Activated CD4-positive, alpha-beta memory T cell treated with anti-CD3 and anti-CD28 coated beads, Interleukin-2, amount 10 ng/mL, durations not matched to agents 7 days and 5 days (primary cell): ENCODE measurements at places on chromosomes 3 and 15.
A peak's percentile ranks its signal among the peaks of the same experiment; 100 is the strongest.

- no peak for DNase-seq
These were observed 43.6 kb downstream of the SENP2 start for GRCh38 chr3:185629554-185630181.

- no peak for DNase-seq
These were observed 60.0 kb downstream of the MAGEF1 start for GRCh38 chr3:184651904-184652303.

GRCh38 chr3:156665291-156665690, 9.1 kb upstream of the TIPARP start:
- DNase-seq = no peak

- DNase-seq = no peak
These were observed 51.2 kb downstream of the LYSMD4 start for GRCh38 chr15:99681990-99682389.

DNA sequence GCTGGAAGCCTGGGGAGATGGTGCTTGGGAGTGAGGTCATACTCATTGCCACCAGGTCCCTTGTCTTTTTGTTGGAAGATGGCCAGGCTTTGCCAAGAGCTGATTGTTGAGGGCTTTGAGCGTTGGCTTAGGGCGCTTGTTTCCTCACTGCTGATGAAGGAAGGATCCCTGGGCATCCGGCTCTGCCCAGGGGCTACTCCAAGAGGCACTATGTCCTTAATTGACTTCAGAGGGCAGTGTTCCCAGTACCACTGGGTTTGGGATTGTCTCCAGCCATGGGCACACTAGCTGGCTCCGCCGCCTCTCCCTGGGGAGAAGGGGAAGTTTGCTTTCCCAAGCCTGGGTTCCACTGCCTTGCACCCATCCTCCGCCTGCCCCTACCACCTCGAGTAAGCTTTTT, 57.2 kb upstream of the RGMA start:
- DNase-seq = no peak

- DNase-seq = no peak
These were observed 12.9 kb downstream of the IQCH start for GRCh38 chr15:67267440-67267839.

DNA sequence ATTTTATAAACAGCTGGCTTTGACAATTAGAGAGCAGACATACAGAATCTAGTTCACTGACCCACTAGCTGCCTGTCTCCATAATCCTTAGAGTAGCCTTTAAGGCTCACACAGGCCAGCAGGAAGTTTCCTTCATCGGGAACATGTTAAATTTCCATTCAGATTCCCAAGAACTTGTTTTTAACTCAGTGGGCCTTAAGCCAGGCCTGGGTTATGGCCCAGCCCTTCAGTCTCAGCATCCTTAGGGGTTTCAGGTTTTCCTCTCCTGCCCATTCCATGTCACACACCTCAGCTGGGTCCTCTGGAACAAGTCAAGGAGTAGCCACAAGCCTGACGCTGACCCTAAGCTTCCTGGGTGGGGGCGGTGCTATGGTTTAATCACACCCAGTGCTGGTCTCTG, 15.0 kb downstream of the CDAN1 start:
- no peak for DNase-seq

GRCh38 chr3:119723022-119723421, 20.2 kb downstream of the CFAP91 start:
- DNase-seq = no peak

DNA sequence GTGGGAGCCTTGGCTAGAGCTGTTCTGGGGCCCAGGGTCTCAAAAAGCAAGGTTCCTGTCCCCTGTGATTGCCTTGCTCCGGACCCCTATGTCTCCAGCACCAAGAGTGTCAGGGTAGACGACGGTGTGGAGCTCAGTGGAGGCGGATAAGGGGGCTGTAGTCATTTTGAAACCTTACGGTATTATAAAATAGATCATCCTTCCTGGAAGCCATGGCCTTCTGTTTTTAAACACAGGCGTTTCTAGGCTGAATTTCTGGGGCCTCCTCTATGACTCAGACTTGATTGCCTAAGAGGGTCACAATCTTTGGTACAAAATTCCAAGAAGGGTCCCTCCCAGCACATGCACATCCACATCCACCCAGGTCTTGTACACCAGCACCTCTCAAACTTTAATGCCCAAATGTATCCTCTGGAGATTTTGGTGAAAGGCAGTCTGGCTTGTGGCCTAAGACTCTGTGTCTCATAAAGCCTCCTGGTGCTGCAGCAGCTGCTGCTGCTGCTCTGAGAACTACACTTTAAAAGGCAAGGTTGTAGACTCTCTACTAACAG, 70.5 kb upstream of the XCR1 start:
- DNase-seq = peak; percentile 62

DNA sequence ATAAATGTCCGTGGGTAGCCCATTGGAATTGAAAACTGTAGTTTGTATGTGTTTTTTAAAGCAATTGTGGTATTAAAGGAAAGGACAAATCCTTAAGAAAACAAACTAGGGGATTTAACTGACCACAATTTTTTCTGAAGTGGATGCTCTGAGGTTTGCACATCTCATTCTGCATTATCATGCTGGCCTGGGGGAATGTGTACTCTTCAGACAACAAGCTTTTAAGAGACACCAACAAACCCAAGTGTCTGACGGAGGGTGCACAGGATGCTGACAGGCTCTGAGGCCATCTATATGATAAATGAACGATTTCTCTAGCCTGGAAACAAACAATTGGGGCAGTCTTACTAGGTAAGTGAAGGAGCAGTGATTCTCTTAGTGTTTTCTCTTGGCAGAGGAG, 9.1 kb downstream of the LINS1 start:
- no peak for DNase-seq

GRCh38 chr3:64357481-64357880, 132.2 kb upstream of the PRICKLE2 start:
- no peak for DNase-seq

DNA sequence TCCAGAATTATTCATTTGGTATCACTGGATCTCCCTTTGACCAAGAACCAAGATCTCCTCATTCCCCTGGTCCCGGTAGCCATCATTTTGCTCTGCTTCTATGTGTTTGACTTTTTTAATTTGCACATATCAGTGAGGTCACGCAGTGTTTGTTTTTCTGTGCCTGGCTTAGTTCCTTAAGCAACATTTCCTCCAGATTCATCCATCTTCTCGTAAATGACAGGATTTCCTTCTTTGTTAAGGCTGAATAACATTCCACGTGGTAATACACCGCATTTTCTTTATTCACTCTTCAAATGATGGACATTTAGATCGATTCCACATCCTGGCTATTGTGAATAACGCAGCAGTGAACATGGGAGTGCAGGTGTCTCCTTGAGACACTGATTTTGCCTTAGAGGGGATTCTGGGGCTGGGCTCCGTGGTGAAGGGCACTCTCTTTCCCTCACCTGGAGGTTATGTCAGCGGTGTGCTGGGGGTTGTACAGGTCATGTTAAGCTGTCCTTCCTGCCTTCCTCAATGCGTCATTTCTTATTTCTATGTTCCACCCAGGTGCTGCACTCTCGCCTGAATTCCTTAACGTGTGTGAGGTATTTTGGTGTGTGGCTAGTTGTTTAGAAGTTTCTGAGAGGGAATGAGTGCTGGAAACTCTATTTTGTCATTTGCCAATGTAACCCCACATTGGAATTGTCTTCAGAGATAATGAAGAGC, 212.2 kb downstream of the LPP start:
- DNase-seq = no peak

DNA sequence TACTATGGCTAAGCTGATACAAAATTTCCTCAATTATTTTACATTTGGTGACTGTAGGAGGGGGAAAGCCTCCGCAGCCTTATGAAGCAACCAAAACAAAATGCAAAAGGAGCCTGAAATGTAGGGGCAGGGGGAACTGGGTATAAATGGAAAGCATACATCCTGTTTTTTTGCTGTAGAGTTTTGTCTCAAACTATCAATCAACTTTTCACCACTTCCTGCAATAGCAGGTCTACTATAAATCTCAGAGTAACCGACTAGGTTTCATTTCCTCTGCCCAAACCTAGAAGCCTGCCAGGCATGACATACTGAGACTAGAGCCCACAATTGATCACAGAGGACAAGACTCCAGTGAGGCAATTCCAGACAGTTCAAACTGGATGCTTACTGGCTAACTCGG, 91.3 kb downstream of the SHQ1 start:
- peak; percentile 62 for DNase-seq

GRCh38 chr15:44570361-44570760, 33.4 kb downstream of the EIF3J start:
- DNase-seq = no peak

DNA sequence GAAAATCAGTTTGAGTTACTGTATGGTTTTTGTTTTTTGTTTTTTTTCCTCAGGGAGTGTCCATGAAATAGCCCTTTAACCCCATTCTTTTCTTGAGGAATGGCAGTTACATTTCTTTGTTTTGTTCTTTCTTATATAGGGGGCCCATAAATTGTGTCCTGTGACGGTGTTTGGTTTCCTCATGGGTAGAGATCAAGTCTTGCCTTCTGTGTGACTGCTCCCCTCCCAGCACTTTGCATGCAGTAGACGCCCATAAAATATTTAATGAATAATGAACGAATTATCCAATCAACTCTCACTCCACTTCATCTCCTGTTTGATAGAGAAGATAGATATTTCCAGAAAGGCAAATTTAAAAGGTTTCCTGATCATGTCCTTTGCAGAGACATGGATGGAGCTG, 78.1 kb downstream of the CADPS start:
- DNase-seq = no peak

- no peak for DNase-seq
These were observed 216.7 kb downstream of the IL20RB start for GRCh38 chr3:137174514-137174913.

DNA sequence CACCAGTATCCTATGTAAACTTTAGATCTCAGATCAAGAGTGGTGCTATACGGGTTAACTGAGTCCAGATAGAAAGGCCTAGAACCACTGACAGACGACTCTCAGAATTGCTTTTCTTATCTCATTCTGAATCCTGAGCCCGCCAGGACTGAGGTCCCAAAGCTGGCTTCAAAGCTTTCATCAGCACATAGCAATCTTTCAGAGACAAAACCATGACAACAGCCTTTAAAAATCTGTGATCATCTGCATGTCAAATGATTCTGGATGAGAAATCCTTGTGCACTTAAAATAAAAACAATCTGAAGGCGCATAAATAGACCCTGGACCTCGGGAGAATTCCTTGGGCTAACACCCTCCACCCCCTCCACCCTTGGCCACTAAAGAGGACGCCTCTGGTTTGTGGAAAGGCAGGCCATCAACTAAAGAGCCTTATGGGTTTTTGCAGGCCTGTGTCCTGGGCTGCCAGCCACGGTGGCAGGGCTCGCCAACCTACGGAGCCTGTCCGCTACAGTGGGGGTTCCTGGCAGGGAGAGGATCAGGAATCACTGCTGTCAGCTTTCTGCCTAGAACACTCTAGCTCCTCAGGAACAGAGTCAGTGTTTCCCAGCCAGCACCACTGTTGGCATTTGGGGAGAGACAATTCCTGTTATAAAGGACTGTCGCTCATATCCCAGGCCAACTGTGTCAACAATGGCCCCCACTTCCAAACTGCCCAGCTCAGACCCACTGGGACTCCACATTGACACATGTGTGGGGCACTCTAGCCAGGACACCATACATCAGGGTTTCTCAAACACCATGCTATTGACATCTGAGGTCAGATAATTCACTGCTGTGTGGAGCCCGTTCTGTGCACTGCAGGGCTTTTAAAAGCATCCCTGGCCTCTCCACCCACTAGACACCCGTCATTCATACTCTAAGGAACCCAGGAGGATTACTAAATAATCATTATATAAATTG, 20.2 kb downstream of the TLE3 start:
- DNase-seq = no peak

- no peak for DNase-seq
These were observed 348.8 kb downstream of the ROBO1 start for GRCh38 chr3:79418855-79419621.

GRCh38 chr15:82530006-82530405, 10.3 kb downstream of the RPS17 start:
- no peak for DNase-seq

GRCh38 chr15:77024273-77025082, 29.6 kb downstream of the PSTPIP1 start:
- peak; percentile 66 for DNase-seq

GRCh38 chr15:85924088-85924487, 129.4 kb upstream of the KLHL25 start:
- DNase-seq = no peak

- no peak for DNase-seq
These were observed 375.9 kb downstream of the FGF12 start for GRCh38 chr3:192351441-192351840.

DNA sequence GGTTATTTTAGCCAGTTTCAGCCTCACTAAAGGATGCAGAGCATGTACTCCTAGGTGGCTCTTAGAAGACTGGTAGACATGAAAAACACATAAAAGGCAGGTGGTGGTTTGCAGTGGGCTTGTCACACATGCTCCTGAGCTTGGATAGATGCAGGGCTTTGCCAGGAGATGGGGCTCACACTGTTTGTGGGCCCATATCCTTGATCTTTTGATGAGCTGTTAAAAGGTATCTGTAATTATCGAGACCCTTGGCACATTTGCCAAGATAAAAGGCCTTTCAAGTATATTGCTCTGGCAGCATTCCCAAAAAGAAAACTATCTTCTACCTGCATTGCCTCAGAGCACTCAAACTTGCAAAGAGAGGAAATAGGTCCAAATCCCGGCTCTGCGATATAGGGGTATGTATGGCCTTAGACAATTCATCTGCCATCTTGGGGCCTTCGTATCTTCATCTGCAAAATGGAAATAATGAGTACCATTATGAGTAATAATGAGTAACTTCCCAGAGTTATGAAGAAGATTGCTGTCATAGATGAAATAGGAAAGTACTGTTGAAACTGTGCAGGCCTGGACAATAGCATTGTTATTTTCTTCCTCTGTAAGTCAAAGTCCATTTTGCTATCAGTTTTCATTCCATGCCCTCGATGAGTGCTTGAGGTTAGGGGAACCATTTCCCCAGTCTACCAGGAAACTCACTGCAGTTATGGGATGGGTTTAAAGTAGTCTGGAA, 172.7 kb downstream of the SYNPR start:
- DNase-seq = no peak

DNA sequence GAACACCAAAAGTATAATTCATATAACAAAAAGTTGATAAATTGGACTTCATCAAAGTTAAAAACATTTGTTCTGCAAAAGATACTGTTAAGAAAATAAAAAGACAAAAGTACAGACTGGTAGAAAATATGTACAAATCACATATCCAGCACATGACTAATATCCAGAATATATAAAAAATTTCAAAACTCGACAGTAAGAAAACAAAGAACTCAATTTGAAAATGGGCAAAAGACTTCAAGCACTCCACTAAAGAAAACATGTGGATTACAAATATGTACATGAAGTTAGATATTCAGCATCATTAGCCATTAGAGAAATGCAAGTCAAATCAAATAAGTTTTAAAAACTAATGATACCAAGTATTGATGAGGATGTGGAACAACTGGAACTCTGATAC, 6.7 kb downstream of the GK5 start:
- DNase-seq = no peak
